ENCODE measurements at places on chromosomes 6 and 20. TPM values are rescaled to one million over a fixed set of nuclear protein-coding genes. Genes with fewer than 3 reads are reported as not detected.

REV3L gene
- total RNA-seq, result 91.4 TPM

CABLES2 gene
- 3.5 TPM for total RNA-seq

HLA-DRA gene
- total RNA-seq, result 991 TPM

ACTL10 gene
- 3.4 TPM for total RNA-seq

VGLL2 gene
- total RNA-seq, result not detected

MUC22 gene
- total RNA-seq, result 0.06 TPM

TPX2 gene
- total RNA-seq, result 6.5 TPM

RWDD2A gene
- total RNA-seq, result 3.6 TPM

CST7 gene
- total RNA-seq, result 4.7 TPM

DCDC2 gene
- 9.8 TPM for total RNA-seq

KCNQ5 gene
- total RNA-seq, result 0.74 TPM

HLA-B gene
- total RNA-seq, result 1,563 TPM

AK9 gene
- total RNA-seq, result 10.4 TPM

JPH2 gene
- 9.2 TPM for total RNA-seq

CEBPB gene
- 296 TPM for total RNA-seq

EPHA7 gene
- 1.2 TPM for total RNA-seq

TUBB1 gene
- total RNA-seq, result 0.64 TPM

HCRTR2 gene
- not detected for total RNA-seq

SLC17A2 gene
- total RNA-seq, result not detected

SPTLC3 gene
- 18.9 TPM for total RNA-seq

TNFRSF6B gene
- 1.6 TPM for total RNA-seq
